Heart left ventricle (tissue), 16 donors: ENCODE measurements at places on chromosomes 4 and X. TPM values are rescaled to one million over a fixed set of nuclear protein-coding genes. Genes with fewer than 3 reads are reported as not detected.

GRCh38 chrX:126825566-126826193, 6.2 kb downstream of the PRR32 start:
- H3K4me3 ChIP-seq: no peak overlapping the region
- no peak for DNase-seq
- no peak overlapping the region for H3K27ac ChIP-seq
- no peaks in the 10 kb centered on the region for H3K27me3 ChIP-seq
- no peaks in the 10 kb centered on the region for H3K4me1 ChIP-seq

Gene CT45A5
- total RNA-seq: not detected

Gene LRIT3
- not detected for total RNA-seq

Gene SCML2
- total RNA-seq: 1.0 TPM

GRCh38 chr4:151437505-151437904, 28.5 kb downstream of the FHIP1A start:
- H3K4me1 ChIP-seq: no peaks in the 10 kb centered on the region
- H3K27ac ChIP-seq: no peak overlapping the region
- no peaks in the 10 kb centered on the region for H3K27me3 ChIP-seq

DNA sequence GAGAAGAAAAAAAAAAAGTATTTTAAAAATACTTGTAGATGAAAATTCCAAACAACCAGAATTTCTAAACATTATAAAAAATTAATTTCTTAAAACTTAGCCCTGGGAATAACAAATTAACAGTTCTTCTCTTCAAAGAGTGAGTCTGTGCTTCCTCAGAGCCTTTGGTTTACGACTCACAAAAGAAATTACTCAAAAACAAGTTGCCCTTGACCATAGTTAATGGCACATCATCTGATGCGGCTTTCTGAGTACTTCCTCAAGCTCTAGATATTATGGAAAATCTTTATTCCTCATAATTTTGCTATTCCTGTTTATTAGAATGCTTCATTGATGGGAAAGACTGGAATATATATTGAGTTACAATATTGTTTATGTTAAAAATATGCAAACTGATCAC, 23.7 kb downstream of the TAPT1 start:
- no peak overlapping the region for H3K4me3 ChIP-seq
- H3K36me3 ChIP-seq: no peaks in the 10 kb centered on the region

- no peak for DNase-seq
- no peaks in the 10 kb centered on the region for H3K4me1 ChIP-seq
- no peaks in the 10 kb centered on the region for H3K36me3 ChIP-seq
- no peak overlapping the region for H3K4me3 ChIP-seq
These were observed 655.6 kb upstream of the GALNTL6 start for GRCh38 chr4:171157462-171158082.

DNA sequence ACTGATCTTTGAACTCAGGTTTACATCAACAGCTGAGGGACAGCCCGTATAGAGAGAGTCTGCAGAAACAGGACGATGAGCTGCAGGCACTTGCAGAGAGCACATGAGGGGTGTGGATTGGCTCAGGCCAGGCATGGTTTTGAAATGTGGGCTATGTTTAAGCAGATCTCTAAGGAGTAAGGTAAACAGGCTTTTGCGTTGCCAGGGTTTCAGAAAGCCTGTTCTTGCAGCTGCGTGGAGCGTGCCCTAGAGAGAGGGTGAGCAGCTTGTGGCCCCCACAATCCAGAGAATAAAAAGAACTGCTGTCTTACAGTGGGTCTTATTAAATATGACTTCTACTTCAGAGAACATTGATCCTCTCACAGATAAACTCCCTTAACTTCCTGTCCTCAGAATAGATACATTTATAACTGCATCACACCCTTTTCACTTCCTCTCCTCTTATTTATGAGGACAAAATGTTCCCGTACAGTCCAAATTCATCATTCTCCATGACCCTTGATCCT, 64.1 kb downstream of the TMA16 start:
- no peak overlapping the region for H3K4me3 ChIP-seq
- H3K4me1 ChIP-seq: peaks cover 4% of the 10 kb centered on the region
- DNase-seq: peak; percentile 49
- H3K27ac ChIP-seq: no peak overlapping the region

Gene CDS1
- total RNA-seq: 0.29 TPM

Gene TAF7L
- total RNA-seq: not detected

Gene TCEAL5
- total RNA-seq: 0.27 TPM

Gene GNRHR
- total RNA-seq: not detected

Gene LDOC1
- 3.5 TPM for total RNA-seq

GRCh38 chr4:83440899-83441298, 14.7 kb downstream of the HELQ start:
- no peaks in the 10 kb centered on the region for H3K4me1 ChIP-seq
- H3K27me3 ChIP-seq: no peaks in the 10 kb centered on the region
- no peak overlapping the region for H3K27ac ChIP-seq
- peaks cover 3% of the 10 kb centered on the region for H3K36me3 ChIP-seq
- no peak for DNase-seq
- no peak overlapping the region for H3K4me3 ChIP-seq

DNA sequence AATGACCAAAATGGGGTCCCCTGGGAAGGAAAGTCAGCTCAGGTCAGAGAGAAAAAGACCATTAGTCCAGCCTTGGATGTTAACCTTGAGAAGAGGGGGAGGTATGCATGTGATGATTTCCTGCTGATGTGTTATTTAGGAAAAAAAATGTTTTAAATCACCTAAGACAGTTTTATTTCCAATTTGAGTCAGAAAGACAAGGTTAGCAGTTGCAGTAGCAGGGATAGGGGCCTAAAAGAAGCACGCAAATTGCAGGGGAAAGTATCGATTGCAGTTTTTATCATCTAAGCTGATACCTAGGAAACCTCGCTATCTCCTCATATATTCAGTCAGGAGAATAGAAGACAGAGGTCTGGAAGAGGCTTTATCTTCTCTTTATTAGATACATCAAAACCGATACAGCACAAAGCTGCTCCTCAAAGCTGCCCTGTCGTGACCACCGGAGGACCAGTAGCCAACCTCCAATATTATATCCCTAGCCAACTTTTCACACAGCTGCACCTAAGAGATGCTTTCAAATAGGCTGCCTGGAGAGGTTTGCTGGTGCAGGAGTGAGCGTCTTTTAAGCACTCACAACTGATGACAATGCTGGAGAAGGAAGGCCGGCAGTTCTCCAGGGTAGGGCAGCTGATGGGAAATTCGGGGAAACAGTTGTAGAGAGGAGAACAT, 289.4 kb downstream of the INPP4B start:
- H3K4me1 ChIP-seq: no peaks in the 10 kb centered on the region
- DNase-seq: no peak
- no peak overlapping the region for H3K27ac ChIP-seq
- no peak overlapping the region for H3K4me3 ChIP-seq
- H3K36me3 ChIP-seq: no peaks in the 10 kb centered on the region

Gene RHOH
- total RNA-seq: not detected

Gene MAOB
- total RNA-seq: 140 TPM

DNA sequence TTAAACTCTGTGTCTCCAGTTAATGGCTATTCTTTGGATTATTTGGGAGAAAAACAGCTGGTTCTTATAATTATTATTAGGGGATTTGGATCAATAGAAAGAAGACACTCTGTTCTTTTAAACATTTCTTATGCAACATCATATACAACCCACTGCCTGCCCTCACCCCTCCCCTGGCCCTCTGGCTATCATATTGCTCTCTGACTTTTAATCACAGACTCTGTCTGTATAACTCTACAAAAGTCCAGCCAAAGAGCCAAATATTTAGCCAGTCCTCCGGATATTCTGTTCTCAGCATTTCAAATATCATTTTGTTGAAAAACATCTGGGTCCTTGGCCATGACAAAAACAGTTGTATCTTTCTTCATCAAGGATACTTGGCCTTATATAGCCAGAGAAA, 19.0 kb upstream of the PACRGL start:
- no peak for DNase-seq
- no peak overlapping the region for H3K27ac ChIP-seq
- no peaks in the 10 kb centered on the region for H3K36me3 ChIP-seq
- no peaks in the 10 kb centered on the region for H3K27me3 ChIP-seq
- no peak overlapping the region for H3K4me3 ChIP-seq
- no peaks in the 10 kb centered on the region for H3K4me1 ChIP-seq

- no peaks in the 10 kb centered on the region for H3K36me3 ChIP-seq
- H3K27ac ChIP-seq: no peak overlapping the region
- H3K27me3 ChIP-seq: no peaks in the 10 kb centered on the region
- DNase-seq: no peak
These were observed 107.7 kb downstream of the APOOL start for GRCh38 chrX:85111347-85111746.

- DNase-seq: no peak
- peaks cover 16% of the 10 kb centered on the region for H3K4me1 ChIP-seq
- no peak overlapping the region for H3K27ac ChIP-seq
- H3K4me3 ChIP-seq: peak overlapping the region; percentile 95
- no peaks in the 10 kb centered on the region for H3K27me3 ChIP-seq
- H3K36me3 ChIP-seq: no peaks in the 10 kb centered on the region
These were observed 400 bp upstream of the PAQR3 start for GRCh38 chr4:78939667-78940008.

DNA sequence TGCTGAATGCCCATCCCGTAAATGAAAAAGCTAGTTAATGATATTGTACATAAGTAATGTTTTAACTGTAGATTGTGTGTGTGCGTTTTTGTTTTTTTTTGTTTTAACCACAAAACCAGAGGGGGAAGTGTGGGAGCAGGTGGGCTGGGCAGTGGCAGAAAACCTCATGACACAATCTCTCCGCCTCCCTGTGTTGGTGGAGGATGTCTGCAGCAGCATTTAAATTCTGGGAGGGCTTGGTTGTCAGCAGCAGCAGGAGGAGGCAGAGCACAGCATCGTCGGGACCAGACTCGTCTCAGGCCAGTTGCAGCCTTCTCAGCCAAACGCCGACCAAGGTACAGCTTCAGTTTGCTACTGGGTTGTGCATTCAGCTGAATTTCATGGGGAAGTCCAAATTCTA, at the start of gene SPP1:
Gene SPP1 (plus strand): TSS at position 249 of the 400 bp plus-strand sequence. CDS start 1,182 bp downstream, outside the sequence.
- H3K27me3 ChIP-seq: no peaks in the 10 kb centered on the region
- no peaks in the 10 kb centered on the region for H3K4me1 ChIP-seq
- no peak for DNase-seq

- H3K36me3 ChIP-seq: no peaks in the 10 kb centered on the region
- H3K27ac ChIP-seq: peak overlapping the region; percentile 88
- no peak overlapping the region for H3K4me3 ChIP-seq
- no peaks in the 10 kb centered on the region for H3K27me3 ChIP-seq
- peak; percentile 74 for DNase-seq
These were observed 10.6 kb downstream of the MSN start for GRCh38 chrX:65677954-65678469.

DNA sequence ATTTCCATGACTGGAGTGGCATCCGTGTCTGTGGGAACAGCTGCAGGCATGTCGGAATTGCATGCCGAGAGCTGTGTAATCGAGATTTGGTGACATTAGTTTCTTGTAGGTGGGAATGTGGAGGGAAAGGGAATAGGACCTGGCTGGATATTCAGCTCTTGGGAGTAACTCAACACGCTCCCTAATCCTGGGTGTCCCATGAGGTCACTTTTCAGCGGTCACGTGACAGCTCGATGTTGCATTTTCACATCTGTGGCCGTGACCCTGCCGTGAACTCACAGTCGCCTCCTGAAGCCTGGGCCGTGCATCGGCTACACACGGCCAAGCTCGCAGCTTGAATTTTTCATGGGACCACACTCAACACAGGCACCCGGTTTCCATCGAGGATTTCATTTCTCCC, 25.8 kb upstream of the PSAPL1 start:
- H3K4me1 ChIP-seq: peaks cover 2% of the 10 kb centered on the region
- no peak overlapping the region for H3K4me3 ChIP-seq
- no peak overlapping the region for H3K27ac ChIP-seq
- H3K27me3 ChIP-seq: no peaks in the 10 kb centered on the region
- no peaks in the 10 kb centered on the region for H3K36me3 ChIP-seq

DNA sequence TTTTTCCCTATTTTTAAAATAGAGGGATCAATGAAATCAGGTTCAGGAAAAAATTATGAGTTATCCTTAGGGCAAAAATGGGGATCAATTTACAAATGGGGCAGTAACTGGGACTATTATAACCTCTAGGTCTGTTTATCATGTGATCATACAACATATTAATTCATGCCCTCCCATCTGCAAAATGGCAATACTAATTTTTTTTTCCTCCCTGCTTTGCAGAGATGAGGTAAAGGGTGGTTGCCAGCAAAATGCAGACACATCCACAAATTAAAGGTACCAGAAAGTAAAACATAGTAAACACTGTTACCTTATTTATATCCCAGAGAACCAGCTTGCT, 467 bp downstream of the HSD17B11 start:
- H3K4me3 ChIP-seq: peak overlapping the region; percentile 63
- no peak for DNase-seq
- H3K27me3 ChIP-seq: no peaks in the 10 kb centered on the region
- H3K27ac ChIP-seq: peak overlapping the region; percentile 89
- peaks cover 11% of the 10 kb centered on the region for H3K4me1 ChIP-seq
